Kidney epithelial cell (primary cell): ENCODE measurements at places on chromosomes 11 and 22. TPM values are rescaled to one million over a fixed set of nuclear protein-coding genes. Genes with fewer than 3 reads are reported as not detected.

GPR83 gene
- 0.07 TPM in 1 of 2 replicates, not detected in the other for total RNA-seq

CNGA4 gene
- 0.14 and 0.54 TPM in 2 replicates for total RNA-seq

XNDC1N gene
- 2.2 and 7.1 TPM in 2 replicates for total RNA-seq

MMP3 gene
- not detected in 2 replicates for total RNA-seq

TSSK2 gene
- total RNA-seq = not detected in 2 replicates

KRTAP5-7 gene
- total RNA-seq = not detected in 2 replicates

ABCG4 gene
- 0.13 and 0.82 TPM in 2 replicates for total RNA-seq

AKIP1 gene
- 39.8 and 43.1 TPM in 2 replicates for total RNA-seq

- no peak for DNase-seq
These were observed 57.5 kb downstream of the PTPRJ start for GRCh38 chr11:48037709-48038468.

GRCh38 chr11:58621586-58622262, 741 bp upstream of the CNTF start:
- DNase-seq = no peak

DNA sequence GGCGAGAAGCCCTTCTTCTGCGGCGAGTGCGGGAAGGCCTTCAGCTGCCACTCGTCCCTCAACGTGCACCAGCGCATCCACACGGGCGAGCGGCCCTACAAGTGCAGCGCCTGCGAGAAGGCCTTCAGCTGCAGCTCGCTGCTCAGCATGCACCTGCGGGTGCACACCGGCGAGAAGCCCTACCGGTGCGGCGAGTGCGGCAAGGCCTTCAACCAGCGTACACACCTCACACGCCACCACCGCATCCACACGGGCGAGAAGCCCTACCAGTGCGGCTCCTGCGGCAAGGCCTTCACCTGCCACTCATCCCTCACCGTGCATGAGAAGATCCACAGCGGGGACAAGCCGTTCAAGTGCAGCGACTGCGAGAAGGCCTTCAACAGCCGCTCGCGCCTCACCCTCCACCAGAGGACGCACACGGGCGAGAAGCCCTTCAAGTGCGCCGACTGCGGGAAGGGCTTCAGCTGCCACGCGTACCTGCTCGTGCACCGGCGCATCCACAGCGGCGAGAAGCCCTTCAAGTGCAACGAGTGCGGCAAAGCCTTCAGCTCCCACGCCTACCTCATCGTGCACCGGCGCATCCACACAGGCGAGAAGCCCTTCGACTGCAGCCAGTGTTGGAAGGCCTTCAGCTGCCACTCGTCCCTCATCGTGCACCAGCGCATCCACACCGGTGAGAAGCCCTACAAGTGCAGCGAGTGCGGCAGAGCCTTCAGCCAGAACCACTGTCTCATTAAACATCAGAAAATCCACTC, 12.2 kb downstream of the ZNF74 start:
- no peak for DNase-seq

DNA sequence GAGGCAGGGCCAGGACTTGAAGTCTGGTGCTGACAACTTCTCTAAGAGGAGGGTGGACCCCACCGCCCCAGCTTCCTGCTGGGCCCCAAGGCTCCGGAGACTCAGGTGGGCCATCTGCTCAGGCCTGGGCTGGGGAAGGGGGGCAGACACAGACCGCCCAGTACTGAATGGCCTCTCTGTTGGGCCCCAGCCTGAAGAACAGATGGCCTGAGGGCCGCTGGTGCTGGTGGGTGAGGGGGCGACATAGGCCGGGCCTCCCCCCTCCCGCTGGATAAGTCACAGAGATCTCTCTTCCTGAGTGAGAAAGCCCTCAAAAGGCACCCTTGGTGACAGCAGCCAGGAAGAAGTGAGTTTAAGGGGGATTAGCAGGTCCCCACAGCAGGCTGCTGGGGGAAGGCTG, 12.5 kb upstream of the TP53I11 start:
- DNase-seq = no peak

- DNase-seq = no peak
These were observed 4.6 kb downstream of the IFITM10 start for GRCh38 chr11:1745701-1746320.

DNA sequence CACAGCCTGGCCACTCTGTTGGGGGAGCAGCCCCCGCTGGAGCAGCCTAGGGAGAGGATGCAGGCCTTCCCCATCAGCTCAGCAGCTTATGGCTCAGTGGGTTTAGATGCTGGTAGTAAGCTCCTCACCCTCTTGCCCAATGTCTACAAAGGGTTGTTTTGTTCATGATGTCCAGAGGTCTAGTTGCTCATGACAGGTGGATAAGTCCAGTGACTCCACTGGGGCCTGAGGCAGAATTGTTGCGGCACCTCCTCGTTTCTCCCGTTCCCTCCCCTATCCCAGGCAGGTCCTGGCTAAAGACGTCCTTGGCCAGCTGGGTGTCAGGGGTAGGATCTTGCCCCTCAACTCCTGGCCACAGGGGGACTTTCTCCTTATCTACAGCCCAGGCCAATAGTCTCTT, 233.5 kb upstream of the B3GAT1 start:
- no peak for DNase-seq

DNA sequence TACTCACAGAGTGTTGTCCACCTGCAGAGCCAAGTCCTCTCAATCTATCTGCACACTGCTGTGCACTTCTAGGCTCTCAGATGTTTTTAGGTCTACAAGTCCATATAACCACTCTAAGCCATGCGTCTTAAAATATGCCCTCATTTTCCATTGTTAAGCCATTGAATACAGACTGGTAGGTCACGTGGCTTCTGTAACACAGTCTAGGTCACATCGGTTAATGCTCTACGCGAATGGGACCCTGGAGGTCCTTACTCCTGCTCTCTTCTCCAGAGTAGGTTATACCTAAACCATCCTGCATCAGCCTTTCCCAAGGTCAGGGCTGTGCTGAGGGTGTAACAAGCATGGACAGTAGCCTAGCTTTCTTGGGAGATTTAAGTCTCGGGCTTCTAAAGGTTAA, 819 bp downstream of the JAML start:
- DNase-seq = no peak

- no peak for DNase-seq
These were observed 34.9 kb upstream of the GRIA4 start for GRCh38 chr11:105574974-105575373.

DNA sequence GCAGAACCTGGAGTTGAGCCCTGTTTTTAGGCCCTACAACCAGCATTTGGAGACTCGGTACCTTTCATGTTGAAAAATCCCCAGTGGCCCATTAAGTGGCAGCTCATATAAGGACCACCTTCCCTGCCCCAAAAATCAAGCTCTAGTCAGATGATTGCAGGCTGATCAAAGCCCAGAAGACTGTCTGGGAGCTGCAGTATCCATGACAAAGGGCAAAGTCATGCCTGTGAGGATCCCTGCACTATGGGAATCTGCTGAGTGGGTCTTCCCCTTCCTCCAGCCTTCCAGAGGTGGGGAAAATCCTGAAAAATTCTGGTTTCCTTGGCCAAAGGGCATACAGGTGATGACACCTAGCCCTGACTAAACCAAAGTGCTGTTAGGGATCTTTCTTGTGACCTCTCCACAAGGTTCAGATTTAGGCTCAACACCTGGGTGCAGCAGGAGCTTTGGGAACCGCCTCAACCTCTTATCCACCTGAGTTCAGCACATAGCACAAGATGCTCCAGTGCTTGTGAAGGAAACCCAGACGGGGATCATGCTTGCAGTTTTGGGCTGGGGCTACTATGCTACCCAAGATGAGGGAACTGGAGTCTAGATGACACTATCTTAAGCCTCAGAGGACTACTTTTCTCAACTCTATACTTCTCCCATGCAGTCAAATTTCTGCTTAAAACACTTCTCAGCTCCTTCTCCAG, 1.2 kb upstream of the TRIM3 start:
- DNase-seq = no peak

- peak; percentile 65 for DNase-seq
These were observed 104.0 kb downstream of the FAR1 start for GRCh38 chr11:13772223-13773046.

DNA sequence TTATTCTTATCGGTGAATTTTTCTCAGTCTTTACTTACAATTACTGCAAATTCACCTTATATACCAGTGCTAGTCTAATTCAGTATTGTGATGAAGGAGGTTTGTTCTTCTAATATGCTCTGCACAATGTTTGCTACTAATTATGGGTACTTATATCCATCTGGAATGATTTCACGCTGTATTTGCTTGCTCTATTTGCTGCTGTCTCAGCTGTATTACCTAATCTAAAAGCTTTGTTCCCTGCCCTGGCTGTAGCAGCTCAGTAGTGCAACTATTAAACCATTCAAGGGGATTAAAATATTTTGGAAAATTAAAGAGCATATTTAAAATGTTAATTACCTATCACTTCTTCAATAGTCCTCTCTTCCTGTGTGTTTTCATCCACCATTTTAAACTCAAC, 375.3 kb downstream of the LUZP2 start:
- no peak for DNase-seq

- DNase-seq = no peak
These were observed 947.9 kb upstream of the CHORDC1 start for GRCh38 chr11:91170711-91171110.

DNA sequence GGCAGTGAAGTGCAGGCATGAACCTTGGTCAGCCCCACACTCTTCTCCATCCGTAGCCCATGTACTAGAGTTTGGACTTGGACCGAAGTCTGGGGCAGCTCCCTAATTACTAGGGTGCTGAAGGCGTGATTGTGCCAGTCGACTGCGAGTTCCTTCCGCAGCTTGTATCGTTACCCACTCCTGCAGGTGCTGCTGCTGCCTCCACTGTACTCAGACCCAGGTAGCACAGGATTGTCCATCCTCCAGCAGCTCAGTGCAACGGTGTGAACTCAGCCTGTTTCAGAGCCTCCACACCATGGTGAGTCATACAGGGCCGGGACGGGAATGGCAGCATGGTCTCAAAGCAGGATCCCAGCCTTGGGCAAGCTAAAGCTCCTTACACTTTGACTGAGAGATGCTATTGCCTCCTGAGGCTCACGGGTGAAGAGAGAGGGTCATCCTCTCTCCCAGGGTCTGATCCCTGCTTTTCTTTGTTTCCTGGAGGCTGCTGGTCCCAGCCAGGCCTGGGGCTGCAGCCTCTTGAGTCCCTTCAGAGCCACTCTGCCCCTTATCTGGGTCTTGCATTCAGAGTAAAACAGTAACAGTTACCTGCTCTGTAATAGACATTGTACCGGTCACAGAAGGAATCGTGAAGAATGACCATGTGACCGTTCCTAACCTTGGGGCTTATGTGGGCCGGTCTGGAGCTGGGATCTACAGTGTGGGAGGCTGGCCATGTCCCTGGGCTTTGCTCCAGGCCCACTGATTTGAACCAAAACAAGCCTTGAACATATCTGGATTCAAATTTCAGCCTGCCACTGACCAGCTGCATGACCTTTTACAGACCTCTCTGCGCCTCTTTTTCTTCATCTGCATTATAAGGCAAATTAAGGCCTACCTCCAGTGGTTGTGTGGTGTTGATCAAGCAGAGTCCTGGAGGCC, 1.7 kb downstream of the TKFC start:
- DNase-seq = no peak

DNA sequence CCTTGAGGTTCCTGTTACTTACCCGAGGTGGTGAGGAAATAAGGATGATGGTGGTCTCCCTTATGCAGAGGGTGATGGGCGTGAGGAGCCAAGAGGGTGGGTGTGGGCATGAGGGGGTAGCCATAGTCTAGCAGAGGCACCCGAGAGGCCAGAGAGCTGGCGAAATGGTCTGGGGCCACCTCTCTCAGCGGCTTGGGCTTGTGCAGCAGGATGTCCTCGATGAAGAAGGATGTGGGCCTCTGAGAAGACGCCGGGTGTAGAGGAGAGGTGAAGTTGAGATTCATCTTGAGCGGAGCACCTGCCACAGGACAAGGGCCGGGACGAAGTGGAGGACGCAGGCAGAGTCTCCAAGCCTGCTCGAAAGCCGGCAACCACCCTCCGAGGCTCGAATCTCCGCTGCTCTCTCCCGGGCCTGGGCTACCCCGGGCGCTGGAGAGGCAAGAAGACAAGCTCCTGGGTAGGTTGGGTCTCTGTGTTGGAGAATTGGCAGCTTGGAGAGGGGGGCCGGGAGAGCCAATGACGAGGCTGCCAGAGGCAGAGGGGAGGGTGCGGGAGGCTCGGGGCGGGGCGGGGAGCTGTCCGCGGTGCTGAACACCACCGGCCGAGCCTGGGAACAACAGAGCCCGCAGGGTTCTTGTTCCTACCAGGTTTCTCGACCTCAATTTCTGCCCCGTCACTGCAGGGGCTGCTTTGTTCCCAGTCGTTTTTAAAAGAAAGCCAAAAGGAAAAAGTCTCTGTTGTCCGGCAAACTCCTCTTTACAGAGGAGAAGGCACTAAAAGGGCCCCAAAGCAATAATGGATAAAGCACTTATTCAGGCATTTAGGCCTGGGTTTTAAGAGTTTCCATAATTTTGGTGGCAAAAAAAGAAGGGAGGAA, at the start of gene BSX:
Gene BSX (minus strand): TSS at position 447 of the 877 bp plus-strand sequence. CDS start 163 bp downstream, at position 284.
- DNase-seq = no peak

DNA sequence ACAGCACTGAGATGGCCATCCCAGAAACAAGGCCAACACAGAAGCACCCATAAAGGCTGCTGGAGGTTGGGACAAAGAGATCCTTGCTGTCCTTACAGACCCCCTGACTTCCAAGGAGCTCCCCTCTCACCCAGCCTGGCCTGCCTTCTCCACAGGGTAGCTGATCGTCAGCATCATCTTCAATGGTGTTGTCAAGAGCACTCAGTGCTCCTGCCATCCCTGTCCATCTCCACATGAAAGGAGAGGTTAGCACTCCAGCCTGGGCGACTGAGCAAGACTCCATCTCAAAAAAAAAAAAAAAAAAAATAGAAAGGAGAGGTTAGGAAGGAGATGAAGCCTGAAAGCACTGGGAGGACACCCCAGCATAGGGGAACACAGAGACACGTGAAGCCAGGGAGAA, 2.1 kb upstream of the POU2AF3 start:
- no peak for DNase-seq
